ENCODE measurements at places on chromosomes 1 and 21. TPM values are rescaled to one million over a fixed set of nuclear protein-coding genes. Genes with fewer than 3 reads are reported as not detected.
A peak's percentile ranks its signal among the peaks of the same experiment; 100 is the strongest.

RCSD1 gene
- 6.0 TPM for total RNA-seq

CXADR gene
- total RNA-seq, result 98.4 TPM

TENT5C gene
- total RNA-seq, result 3.4 TPM

- DNase-seq, result no peak
Measured at GRCh38 chr1:59699227-59699847, 115.4 kb upstream of the HOOK1 start.

DNA sequence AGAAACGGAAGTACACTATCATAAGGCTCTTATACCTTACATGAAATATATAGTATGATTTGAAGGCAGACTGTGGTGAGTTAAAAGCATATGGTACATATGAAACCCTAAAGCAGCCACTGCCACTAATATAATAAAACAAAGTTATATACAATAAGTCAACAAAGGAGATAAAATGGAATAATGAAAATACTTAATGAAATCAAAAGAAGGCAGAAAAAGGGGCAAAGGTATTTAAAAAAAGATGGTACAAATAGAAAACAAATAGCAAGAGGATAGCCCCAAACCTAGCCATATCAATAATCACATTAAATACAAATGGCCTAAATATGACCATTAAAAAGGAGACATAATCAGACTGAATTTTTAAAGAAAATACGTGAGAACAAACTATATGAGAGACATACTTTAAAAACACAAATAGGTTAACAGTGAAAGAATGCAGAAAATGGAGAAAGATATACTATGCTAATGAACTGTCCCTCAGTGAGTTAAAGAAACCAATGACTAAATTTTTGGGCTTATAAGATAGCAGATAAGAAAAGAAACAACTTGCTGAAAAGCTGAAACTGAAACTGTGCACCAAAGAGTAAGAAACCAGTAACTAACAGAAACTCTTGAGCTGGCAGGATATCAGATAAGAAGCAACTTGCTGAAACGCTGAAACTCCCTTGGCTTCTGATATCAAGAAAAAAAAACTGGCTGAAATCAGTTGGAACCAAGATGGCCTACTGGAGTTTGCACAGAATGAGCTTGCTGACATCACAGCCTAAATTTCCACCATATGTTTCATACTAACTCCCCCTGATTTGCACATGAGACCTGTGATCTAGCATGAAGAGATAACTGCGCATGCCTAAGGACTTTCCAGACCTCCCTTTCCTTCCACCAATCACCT lies 44.3 kb upstream of the IL10 start:
- no peak for DNase-seq

DNA sequence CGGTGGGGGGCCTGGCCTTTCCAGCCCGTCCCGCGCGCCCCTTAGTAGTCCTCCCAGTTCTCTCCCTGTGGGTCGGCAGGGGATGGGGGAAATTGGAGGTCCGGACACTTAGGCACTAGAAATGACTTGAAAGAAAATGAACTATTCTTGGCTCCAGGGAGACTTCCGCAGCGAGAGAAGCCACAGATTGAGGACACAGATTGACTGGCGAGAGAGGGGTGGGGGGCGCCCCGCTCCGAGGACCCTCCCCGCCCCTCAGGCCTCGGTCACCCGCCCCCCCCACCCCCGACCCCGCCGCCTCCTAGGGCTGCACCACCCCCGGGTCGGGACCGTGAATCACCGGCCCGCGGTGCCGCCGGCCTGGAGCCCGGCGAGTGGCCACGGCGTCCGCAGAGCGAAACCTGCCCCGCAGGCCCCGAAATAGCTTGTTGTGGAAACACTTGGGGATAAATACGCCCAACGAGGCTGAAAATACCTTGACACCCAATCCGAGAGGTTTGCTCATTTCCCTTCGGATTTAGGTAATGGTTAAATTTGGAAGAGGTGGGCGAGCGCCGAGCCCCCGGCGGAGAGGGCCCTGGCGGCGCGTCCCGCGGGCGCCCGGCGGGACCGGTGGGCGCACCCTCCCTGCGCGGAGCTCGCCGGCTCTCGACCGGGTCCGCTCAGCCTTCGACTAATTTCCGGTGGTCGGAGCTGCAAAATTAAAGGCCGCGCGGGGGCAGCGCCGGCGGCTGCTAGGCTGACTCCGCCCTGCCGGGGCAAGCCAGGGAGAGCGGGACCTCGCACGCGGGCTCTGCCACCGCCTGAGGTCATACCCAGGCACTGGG lies at the start of gene GFI1:
GFI1 (minus strand) TSS at position 675 of the 827 bp plus-strand sequence. CDS start 3,438 bp downstream, outside the sequence.
- peak; percentile 76 for DNase-seq

All from transverse colon (tissue), 4 donors.